Pulmonary artery endothelial cell (primary cell): ENCODE measurements at places on chromosomes 7 and 10. TPM values are rescaled to one million over a fixed set of nuclear protein-coding genes. Genes with fewer than 3 reads are reported as not detected.

TMEM176A gene
- not detected in 2 replicates for total RNA-seq

RPP30 gene
- 40.6 and 53.6 TPM in 2 replicates for total RNA-seq

RASA4B gene
- total RNA-seq, result 1.5 and 2.2 TPM in 2 replicates

OPN4 gene
- not detected in 2 replicates for total RNA-seq

LRWD1 gene
- total RNA-seq, result 27.1 and 35.7 TPM in 2 replicates

MPP7 gene
- 0.07 TPM in 2 replicates for total RNA-seq

SPDYE16 gene
- 0.28 TPM in 1 of 2 replicates, not detected in the other for total RNA-seq

AGR3 gene
- not detected in 2 replicates for total RNA-seq

SYNPO2L gene
- not detected in 2 replicates for total RNA-seq

TUBB8 gene
- total RNA-seq, result not detected in 2 replicates

SYT15B gene
- not detected in 2 replicates for total RNA-seq

PPP1R9A gene
- 4.1 and 9.3 TPM in 2 replicates for total RNA-seq

IKZF5 gene
- 2.7 and 3.8 TPM in 2 replicates for total RNA-seq

TEX36 gene
- total RNA-seq, result not detected in 2 replicates

ASAH2B gene
- 2.0 and 2.3 TPM in 2 replicates for total RNA-seq

HGF gene
- 3.3 and 5.1 TPM in 2 replicates for total RNA-seq
